T-cell (primary cell): ENCODE measurements at places on chromosomes 3 and 15.
A peak's percentile ranks its signal among the peaks of the same experiment; 100 is the strongest.

- no peak for DNase-seq
These were observed 365.3 kb upstream of the KCNMB2 start for GRCh38 chr3:178170698-178171535.

DNA sequence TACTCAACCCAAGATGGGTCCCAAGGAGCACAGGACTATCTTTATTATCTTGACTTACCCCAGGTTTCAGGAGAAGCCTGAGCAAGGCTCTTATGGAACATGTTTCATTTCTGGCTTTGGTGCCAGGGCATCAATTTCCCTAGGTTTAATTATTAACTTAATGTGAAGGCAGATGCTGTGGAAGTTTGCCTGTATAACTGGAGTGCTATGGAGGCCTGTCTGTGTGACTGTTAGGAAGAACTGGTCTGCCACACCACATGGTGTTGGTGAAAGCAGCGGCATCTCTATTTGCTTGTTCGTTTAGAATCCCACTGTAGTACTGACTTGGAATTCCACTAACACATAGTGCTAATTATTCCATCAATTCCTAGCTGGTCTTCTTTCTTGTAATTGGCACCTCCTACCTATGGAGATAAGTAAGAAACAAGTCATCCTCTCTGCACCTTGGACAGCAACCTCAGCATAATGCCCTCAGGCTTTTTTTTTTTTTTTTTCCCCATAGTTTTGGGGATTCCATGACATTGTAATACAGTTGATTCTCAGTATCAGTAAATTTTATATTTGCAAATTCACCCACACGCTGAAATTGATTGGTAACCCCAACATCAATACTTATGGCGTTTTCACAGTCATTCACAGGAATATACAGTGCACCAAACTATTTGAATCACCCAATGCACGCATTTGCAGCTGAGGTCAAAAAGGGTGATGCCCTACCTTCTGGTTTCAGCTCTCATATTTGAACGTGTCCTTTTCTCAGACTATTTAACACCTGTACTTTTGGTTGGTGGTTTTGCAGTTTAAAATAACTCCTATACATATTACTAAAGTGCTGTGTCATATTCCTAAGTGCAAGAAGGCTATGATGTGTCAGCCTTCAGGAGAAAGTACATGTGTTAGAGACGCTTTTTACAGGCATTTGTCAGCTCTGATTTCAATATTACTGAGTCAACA, 772.8 kb upstream of the LMCD1 start:
- no peak for DNase-seq

- no peak for DNase-seq
These were observed 121.3 kb upstream of the WNT7A start for GRCh38 chr3:14001136-14001535.

- DNase-seq, result no peak
These were observed 84.4 kb upstream of the RAD18 start for GRCh38 chr3:9047452-9048346.

- DNase-seq, result no peak
These were observed 5.1 kb upstream of the PPP4R2 start for GRCh38 chr3:72991522-72991921.

GRCh38 chr15:38205526-38206272, 46.9 kb upstream of the SPRED1 start:
- DNase-seq, result no peak

DNA sequence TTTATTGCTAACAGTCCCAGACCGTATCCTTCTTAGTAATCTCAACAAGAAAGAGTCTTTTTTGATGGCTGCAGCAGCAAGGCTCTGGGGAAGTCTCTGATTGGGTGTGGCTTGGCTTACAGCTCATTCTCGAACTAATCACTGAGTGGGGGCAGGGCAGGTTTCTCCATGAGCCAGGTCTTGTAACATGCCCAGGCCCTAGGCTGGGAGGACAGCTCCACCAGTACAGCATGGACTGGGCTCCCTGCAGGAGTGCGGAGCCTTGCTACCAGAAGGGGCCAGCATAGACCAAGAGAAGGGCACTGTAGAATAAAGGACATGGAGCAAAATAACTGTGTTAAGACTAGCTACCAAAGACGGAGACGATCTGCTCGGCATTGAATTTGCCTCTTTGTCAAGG, 7.2 kb downstream of the CD276 start:
- DNase-seq, result no peak

GRCh38 chr3:100865442-100865841, 127.8 kb downstream of the ABI3BP start:
- no peak for DNase-seq

DNA sequence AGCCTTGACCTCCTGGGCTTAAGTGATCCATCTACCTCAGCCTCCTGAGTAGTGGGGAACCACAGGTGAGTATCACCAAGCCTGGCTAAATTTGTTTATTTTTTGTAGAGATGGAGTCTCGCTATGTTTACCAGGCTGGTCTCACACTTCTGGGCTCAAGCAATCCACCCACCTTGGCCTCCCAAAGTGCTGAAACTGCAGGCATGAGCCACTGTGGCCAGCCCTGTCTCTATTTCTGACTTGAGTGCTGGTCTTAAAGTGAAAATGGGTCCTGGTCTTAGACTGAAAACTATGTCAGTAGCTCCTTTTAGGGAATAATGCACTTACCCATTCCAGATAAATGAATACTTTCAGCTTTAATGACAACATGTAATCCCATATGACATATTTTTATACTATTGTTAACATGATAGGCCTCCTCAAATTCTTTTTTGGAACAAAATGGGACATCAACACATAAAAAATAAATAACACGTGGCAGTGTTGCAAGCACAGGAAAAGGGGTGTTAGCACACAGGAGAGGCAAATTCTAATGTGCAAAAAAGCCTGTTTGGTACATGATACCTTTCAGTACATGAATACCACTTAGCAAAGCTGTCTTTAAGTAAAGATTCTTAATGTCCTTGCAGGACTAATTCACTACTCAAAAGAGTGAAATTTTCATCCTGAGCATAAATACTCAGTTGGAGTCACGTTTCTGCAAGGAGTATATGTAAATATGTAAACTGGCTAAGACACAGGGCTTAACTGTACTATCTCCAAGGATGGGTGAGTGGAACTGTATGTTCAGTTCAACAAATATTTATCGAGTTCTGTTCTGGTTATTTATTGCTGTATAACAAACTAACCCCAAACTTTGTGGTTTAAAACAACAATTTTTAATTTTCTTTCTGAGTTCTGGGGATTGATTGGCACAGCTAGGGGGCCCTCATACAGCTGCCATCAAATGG, 194.7 kb downstream of the NR1D2 start:
- DNase-seq, result no peak

DNA sequence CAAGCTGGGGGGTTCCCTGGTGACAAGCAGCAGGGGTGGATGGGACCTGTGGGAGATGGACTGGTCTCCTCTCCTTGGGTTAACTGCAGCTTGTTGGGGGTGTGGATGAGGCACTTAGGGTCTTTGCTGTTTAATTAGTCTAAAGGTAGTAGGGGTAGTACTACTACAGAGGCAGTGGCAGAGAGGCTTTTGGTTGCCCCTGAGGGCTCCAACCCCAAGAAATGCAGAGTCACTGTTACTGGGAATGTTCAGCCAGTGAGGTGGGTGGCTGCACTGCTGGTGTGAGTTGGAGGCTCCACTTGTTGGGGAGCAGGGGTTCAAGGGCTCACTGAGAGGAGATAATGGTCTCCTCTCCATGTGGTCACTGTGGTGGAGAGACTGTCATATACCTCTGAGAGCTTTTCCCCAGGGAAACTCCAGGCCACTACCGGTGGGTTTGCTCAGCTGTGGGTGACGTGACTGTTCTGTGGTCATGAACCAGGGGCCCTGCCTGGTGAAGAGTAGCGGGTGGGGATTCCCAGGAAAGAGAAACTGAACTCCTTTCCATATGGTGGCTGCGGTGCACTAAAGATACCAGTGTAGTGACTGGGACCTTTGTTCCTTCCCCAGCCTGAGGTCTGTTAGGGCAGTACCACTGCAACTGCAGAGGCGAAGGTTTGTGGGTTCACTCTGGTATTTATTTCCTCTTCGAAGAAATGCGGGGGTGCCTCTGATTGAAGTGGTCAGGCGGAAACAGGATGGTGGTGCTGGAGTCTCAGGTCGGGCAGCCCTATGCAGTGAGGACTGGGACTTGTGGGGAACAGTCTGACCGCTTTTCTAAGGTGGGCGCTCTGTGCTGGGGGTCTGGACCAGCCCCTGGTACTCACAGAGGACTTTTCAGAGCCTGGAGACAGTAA, 68.9 kb upstream of the TNFSF10 start:
- DNase-seq, result peak; percentile 49

DNA sequence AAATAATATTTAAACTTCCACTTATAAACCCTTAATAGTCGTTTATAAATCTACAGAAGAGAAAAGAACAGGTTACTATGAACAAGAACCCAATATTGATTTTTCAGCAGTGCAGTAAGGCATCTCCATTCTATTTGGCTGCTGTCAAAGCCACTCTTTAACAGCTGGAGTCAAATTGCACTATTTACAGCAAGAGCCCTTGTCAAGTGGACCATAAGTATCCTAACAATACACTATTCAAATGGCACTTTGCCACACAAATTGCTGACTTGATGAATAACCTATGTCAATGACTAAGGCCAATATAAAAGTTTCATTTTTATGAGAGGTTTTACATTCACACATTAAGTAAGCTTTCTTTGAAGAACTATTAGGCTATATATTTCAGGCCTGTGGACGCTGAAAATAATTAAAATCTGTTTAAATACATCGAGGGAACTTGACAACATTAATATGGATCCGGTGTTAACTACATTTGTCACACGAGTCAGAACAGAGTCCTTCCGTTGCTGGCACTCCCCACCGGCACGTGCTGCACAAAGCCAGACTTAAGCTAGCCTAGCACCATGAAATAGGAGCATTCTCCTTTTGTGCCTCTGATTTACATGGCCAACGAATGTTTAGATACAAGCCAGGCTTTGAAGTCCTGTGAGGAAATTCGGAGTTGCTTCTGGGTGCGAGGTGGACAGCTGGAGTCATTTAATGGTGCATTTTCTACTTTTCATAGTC, 100.5 kb downstream of the WDR72 start:
- no peak for DNase-seq

DNA sequence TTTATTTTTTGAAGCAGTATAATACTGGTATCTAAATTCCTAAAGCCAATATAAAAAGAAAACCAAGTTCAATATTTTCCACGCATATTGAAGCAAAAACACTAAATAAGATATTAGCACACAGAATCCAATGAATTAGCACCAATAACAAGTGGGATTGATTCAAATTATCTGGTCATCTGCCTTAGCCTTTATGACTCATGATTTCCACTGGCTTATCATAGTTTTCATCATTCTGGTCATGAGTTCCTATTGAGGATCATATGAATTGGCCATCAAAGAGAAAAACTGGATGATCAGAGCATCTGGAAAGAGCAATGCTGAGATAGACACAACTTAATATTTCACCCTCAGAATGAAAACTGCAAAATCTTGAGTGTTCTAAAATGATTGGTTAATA, 809.9 kb downstream of the MCTP2 start:
- DNase-seq, result no peak

GRCh38 chr3:60536420-60536819, 714.8 kb downstream of the FHIT start:
- no peak for DNase-seq

GRCh38 chr3:194866236-194866635, 180.6 kb downstream of the FAM43A start:
- no peak for DNase-seq

DNA sequence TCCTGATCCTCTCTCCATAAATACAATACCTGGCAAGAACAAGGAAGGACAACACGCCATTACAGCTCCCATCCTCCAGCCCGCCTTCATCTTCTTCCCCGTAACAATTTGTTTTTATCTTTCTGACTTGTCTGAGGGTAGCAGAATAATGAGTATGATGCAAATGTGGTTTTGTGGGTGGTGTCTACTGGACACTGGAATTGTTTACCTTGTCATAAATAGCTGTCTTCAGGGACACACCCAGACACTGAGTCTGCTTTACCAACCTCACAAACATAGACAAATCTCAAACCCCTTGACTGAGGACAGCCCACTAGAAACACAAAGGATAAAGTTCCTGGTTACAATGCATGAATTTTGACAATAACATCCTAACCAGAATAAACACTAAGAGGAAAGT, 13.4 kb downstream of the WDR72 start:
- no peak for DNase-seq

DNA sequence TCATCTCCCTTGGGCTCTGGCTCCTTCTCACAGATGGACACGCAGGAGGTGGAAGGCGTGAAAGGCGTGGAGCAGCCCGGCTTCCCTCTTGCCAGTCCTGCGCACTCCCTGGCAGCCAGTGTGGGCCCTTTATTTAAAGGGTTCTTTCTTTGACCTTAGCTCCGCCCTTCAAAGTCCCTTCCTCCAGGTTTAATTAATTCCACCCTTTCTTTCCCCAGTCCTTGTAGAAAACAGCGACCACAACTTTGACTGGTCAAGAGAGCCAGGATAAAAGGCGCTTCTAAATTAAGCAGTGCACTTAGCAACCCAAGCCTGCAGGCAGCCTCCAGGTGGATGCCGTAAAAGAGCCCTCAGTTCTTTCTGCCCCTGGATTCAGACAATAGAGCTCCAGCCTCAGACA, at the start of gene HDC:
Gene HDC (minus strand): TSS at position 107 of the 400 bp plus-strand sequence. CDS start 103 bp downstream, at position 4.
- DNase-seq, result no peak

DNA sequence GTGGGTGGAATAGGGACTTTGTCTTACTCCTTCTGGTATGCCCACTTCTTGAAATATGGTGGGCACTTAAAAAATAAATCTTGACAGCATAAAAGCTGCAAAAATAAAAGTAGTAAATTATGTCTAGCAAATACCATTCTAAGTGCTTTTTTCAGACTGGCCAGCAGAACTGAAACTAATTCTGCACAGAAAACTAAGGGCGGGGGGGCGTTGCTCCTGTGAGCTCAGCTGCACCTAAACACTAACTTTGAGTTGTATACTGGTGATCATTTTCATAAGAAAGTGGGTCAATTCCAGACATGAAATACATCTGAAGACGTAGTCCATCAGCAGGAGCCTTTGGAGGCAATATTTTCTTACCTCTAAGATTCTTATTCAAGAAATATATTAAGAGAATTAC, 114.8 kb downstream of the WDR76 start:
- DNase-seq, result no peak

- no peak for DNase-seq
These were observed 239.3 kb upstream of the UBE2E1 start for GRCh38 chr3:23566499-23566898.

DNA sequence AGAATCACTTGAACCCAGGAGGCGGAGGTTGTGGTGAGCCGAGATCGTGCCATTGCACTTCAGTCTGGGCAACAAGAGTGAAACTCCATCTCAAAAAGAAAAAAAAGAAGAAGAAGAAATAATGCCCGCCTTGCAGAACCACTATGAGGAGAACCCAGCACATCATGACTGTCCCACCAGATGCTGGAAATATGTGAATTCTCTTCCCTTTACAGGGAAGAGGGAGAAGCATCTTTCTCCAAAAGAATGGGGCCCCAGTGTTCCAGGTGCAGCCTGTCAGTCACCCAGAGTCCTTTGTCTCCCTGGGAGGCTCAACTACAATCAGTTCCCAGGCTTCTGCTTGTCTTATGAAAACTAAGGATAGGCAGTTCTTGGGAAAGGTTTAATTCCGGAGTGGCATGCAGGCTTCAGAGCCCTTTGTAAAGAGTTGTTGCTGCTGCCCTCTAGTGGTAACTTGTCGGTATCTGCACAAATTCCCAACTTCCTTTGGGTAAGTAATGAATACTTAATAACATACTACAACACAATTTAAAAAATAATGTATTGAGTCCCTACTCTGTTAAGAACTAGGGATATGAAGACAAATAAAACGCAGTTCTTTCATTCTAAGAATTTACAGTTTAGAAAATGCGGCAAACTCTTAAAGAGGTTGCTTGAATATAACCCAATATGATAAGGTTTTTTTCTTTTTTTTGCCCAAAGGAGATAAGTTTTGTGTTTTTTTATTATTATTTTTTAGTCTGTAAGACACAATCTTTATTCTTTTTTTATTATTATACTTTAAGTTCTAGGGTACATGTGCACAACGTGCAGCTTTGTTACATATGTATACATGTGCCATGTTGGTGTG, 18.6 kb upstream of the TICRR start:
- DNase-seq, result peak; percentile 30
